ENCODE measurements at places on chromosomes 2 and 18.

- no peak for DNase-seq
Observed at GRCh38 chr2:109194620-109194937, 65.6 kb downstream of the SH3RF3 start.

GRCh38 chr2:30732376-30732775 lies 74.9 kb downstream of the CAPN13 start:
- no peak for DNase-seq

- no peak for DNase-seq
Observed at GRCh38 chr2:68083346-68083745, 20.5 kb upstream of the C1D start.

GRCh38 chr2:208266553-208266893 lies 468 bp downstream of the PIKFYVE start:
- peak; percentile 56 for DNase-seq

- DNase-seq = no peak
Observed at GRCh38 chr2:168571061-168571460, 115.0 kb downstream of the CERS6 start.

DNA sequence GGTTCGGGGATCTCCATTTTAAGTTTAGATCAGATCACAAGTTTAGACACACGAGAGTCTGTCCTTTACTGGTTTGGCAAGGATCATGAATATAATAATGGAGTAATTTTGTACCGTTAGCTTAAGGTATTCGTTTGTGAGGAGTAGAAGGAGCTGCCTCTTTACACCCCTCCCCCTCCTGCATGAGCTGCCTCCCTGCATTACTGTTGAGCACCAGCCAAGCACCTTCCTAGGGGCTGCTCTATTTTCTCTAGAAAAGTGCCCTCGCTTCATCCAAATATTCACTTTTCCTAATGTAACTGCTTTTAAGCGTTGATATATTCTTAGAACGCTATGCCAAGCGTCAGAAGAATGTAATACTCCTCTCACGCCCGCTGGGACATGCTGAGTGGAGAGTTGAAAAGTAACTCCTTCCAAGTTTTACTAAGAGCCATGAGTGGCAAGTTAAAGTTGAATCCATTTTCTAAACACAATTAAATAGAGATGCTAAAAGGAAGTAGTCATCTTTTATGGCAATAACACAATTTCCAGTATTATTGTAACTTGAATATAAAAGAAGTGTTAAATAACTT lies 25.4 kb upstream of the SCN7A start:
- DNase-seq = no peak

DNA sequence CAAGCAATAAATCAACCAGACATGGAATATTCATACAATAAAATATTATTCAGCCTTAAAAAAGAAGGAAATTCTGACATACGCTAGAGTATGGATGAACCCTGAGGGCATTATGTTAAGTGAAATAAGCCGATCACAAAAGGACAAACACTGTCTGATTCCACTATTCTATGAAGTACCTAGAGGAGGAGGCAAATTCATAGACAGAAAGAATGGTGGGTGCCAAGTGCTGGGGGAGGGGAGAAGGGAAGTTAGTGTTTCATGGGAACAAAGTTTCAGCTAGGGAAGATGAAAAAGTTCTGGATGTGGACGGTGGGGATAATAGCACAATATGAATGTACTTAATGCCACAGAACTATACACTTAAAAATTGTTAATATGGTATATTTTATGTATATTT lies 19.8 kb downstream of the SMAD7 start:
- DNase-seq = no peak

DNA sequence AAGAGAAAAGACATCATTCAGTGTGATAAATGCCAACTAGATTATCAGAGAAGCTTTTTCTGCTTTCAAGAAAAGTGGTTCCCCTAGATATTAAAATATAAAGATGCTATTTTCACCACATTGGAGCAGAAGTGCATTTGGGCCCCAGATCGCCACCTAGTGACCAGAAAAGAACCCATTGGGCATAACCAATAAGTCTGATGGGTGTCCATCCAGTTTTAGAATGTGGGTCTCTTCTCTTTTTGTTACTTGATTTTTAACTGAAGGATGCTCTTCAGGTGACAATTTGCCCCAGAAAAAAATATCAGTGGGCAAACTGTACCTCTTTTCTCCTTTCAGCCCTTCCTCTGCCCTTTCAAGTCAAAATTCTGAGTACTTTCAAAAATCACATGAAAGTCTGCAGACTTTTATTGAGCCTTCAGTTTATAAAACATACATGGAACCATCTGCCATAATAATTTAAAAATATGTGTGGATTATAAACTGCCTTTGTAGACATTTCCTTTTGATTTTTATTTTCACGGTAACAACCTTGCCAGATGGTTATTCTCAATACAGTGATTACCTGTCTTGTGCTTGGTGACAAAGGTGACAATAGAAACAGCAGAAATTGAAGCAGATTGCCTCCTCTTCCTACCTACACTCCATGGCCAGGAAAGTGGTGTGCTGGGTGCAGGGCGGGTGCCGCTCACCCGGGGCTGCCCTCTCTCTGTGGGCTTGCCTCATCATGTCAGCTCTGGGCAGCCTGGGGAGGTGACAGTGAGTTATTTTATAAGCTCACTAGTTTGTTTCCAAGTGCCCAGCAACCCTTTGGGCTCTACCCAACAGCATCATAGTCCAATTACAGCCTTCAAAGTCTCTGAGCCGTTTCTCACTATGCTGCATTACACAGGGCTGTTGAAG lies 124.5 kb downstream of the DCDC2C start:
- DNase-seq = peak; percentile 74

DNA sequence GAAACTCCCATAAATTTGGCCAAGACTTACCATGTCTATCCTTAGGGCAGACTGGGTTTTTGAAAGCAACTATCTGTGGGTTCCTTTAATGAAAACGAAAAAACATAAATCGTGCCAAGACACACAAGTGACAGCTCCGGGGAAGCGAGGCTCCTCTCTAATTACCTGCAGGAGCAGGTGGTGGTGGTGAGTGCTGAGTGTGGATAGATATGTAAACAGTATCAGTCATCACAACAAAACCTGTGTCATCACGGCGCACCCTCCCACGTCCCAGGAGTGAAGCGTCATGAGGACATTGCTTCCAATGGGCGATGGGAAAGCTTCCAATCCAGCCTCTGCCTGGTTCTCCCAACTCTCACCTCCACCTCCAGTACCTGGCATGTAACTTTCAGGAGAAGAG lies 31.3 kb downstream of the ACKR3 start:
- no peak for DNase-seq

GRCh38 chr2:24971286-24971535 lies 544 bp downstream of the DNAJC27 start:
- DNase-seq = no peak

- DNase-seq = no peak
Observed at GRCh38 chr18:72692595-72692994, 148.5 kb upstream of the CBLN2 start.

DNA sequence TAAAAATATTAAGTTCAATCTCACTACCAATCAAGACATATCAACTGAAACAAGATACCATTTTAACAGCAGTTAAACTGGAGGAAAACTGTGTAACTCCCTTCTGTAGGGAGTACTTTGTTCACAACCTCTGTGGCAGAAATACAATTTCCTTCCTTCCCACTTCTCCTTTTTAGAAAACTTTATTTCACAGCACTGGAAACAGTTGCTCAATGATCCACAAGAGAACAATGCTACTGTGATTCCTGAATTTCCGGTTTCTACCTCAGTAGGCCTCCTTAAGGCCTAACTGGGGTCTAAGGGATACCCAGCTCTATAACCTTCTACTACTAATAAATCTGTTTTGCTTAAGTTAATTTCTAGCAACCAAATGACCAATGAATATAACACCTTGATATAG lies 14.1 kb downstream of the TLK1 start:
- DNase-seq = no peak

GRCh38 chr2:12428324-12428723 lies 288.4 kb upstream of the TRIB2 start:
- no peak for DNase-seq

DNA sequence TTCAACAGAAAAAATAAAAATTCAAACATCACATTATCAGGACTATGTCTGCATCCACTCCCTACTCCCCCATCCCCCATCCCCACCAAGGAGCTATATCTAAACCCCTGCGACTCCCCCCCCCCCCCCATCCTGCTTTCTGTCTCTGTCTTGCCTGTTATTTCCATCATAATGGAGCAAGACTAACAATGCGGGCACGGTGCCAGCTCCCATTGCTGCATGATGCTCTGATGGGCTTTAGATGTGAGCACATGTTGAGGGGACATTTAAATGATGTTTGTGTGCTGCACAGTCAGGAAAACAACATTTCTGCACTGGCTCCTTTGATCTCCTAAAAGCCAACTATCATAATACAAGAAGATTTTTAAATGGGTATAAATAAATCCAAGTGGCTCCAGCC lies 644.2 kb upstream of the SETBP1 start:
- no peak for DNase-seq

GRCh38 chr18:21980744-21981143 lies 188.6 kb upstream of the GATA6 start:
- no peak for DNase-seq

GRCh38 chr2:191030521-191031154 lies 16.7 kb upstream of the STAT1 start:
- peak; percentile 81 for DNase-seq

GRCh38 chr2:99545066-99545465 lies 55.2 kb upstream of the REV1 start:
- DNase-seq = no peak

DNA sequence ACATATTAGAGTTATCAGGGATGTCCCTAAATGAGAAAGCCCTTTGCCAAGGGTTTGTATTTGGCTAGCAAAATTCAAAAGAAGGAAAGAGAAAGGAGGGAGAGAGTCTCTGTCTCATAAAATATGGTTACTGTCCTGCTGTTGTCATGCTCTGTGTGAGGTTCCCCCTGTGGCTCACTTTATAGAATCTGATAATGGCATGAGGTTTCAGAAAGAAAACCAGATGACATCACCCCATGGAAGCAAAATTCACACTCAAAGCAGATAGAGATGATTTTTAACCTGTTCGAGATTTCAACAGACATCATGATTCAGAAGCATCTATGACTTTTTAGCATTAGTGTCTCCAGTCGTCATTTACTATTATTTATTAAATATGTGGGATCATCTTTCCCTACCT lies 165.0 kb upstream of the SESTD1 start:
- no peak for DNase-seq

- no peak for DNase-seq
Observed at GRCh38 chr2:173291412-173291811, 63.3 kb upstream of the CDCA7 start.

- DNase-seq = no peak
Observed at GRCh38 chr18:12904012-12904516, 20.0 kb upstream of the PTPN2 start.

DNA sequence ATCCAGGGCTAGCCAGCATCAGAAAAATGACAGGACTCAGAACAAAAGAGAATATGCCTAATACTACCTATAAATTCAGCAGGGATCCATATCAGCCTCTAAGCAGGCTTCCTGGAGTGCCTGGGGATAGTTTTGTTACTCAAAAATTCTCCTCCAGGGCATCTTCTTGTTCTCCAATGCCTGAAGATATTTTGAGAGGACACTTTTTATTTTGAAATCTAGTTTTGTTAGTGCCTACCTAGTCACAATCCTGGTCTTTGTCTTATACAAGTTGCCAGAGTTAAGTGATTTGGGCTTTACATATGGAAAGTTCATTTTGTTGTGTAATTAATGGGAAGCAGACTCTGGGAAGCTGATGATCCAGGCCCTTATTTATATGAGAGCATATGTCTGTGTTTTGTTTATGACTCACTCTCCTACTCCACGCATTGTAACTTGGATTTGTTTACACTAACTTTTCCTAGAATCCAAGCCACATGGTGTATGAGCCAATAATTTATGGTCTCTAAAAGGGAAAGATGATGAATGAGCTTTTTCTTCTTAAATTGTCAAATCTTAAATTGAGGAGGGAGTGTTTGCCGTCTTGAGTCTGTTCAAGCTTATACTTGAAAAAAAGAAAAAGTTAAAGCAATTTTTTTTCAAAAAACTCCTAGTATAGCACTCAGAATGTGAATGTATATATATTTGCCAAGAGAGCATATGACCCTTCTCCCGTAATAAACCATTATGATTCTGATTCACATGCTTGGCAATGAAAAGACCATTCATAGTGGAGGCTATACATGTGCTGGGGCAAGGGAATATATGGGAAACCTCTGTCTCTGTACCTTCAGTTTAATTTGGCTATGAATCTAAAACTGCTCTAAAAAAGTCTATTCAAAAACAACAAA lies 370.3 kb downstream of the SETBP1 start:
- peak; percentile 27 for DNase-seq

Measured in Karpas-422 (cell line).